ENCODE measurements at places on chromosomes 5 and 9.

- no peak for DNase-seq
These were observed 55.0 kb downstream of the OXCT1 start for GRCh38 chr5:41815261-41815660.

GRCh38 chr5:181217803-181218062 is 5.3 kb upstream of the TRIM41 start:
- DNase-seq = no peak

GRCh38 chr5:136193322-136193935 is 467 bp upstream of the SMIM32 start:
- no peak for DNase-seq

GRCh38 chr5:16666883-16667398 is 50.1 kb upstream of the RETREG1 start:
- DNase-seq = no peak

DNA sequence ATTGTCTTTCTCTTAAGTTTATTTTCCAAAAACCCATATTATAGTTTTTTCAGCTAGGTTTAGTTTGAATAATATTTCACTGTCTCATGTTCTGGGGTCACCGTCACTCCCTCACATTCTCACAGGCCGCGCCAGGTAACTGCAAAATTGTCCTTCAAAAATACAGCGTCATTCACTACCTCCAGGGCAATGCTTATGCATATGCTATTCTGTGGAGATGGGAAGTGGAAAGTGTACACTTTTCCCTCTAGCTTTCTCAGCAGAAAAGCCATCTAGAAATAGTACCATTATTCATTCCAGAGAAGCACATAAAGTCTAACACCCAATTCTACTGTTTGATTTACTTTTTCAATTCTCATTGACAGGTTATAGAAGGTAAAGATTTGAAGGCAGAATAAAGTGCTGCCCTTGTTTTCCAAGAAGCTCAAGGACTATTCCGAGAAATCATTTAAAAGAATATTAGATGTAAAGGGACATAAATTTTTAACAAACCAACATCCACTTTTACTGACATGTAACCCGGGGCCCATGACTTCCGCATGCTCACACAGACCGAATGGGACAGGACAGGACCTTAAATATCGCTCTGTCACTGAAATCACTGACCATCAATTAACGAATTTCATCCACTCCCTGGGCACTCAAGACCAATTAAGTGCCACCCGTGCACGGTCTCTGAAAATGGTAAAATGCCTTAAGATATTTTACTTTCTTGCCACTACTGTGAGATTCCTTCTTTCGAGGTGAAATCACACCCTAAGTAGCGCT is 720 bp downstream of the NUDT12 start:
- DNase-seq = no peak

DNA sequence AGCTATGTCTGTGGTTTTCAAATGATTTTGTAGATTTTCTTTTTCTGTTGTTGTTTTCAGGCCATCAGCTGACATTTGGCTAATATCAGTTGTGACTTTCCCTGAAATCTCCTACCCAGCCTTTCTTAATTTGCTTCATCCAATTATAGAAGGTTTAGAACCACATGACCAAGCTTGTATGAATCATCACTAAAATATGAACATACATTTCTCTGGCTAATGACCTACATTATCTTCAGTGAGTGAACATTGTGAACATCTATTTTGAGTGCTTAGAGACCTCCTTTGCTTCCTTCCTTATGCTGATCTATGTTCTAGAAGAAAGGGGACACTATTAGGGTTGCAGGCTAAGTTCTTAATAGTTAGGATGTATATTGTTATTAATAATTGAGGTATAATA is 532.5 kb downstream of the RAB3C start:
- no peak for DNase-seq

DNA sequence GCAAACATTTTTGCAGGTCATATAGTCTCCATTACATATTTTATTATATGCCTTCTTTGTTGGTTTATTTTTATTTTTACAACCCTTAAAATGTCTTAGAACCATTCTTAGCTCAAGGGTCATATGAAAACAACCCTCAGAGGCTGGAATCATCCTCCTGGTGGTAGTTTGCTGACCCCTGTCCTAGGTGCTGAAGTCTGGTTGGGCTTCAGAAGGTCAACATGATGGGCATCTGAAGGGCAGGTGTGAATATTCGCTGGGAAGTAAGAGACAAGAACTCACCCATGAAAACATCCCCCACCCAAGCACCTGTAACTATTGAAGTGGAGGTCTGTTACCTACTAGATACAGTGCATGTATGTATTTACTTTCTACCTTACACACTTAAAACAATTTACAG is 75.4 kb downstream of the OSMR start:
- DNase-seq = no peak

- DNase-seq = no peak
These were observed 24.5 kb downstream of the DDX31 start for GRCh38 chr9:132645306-132645705.

DNA sequence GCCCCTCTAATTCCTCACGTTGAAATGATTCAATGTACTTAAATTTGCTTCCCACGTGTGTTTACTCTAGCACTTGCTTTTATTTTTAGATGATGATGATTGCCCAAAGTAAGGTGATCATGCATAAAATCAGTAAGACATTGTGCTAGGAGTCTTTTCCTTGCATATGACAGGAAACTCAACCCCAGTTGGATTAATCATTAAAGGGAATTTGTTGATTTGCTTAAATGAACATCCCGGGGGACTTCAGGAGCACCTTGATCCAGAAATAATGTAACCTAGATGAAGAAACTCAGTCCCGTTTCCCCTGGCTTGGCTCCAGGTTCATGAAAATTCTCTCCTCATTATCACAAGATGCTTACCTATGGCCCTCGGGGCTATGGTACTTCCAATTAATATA is 106.1 kb upstream of the STC2 start:
- DNase-seq = no peak
